ENCODE measurements at places on chromosomes 5 and 9. TPM values are rescaled to one million over a fixed set of nuclear protein-coding genes. Genes with fewer than 3 reads are reported as not detected.

The CCDC192 gene
- total RNA-seq: not detected

The RORB gene
- total RNA-seq: 5.2 TPM

The PPP1R2B gene
- total RNA-seq: not detected

The GRXCR2 gene
- total RNA-seq: not detected

The ENC1 gene
- total RNA-seq: 34.6 TPM

The BAAT gene
- 1.0 TPM for total RNA-seq

The OSMR gene
- 103 TPM for total RNA-seq

The UBE2QL1 gene
- total RNA-seq: 0.05 TPM

The ARHGEF28 gene
- total RNA-seq: 10.5 TPM

The STKLD1 gene
- 0.99 TPM for total RNA-seq

All from left lung (tissue), 14 donors.